ENCODE measurements at places on chromosomes 7 and 10.

GRCh38 chr10:118926072-118926417, 103.5 kb upstream of the NANOS1 start:
- DNase-seq = no peak

- DNase-seq = peak; percentile 14
These were observed 22.7 kb downstream of the ELFN1 start for GRCh38 chr7:1692515-1693418.

DNA sequence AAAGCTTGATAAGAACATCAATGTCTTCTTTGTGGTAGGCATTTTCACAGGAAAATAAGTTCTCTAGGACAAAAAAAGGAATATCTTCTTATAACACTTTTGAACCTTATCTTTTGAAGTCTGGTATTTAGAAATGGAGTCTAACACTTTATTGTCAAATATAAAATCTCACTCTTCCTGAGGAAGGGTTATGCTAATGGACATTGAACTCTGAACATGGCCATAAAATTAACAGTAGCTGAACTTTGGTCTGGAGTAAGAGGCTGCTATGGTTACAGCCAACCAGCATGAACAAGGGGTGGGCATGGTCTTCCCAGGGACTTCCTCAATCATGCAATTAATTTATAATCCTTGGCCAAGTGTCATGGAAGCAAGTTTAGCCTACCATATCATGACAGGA, at the start of gene CLRN3:
TSS of gene CLRN3 (minus strand) at position 199 of the 400 bp plus-strand sequence. CDS start at position 42, 157 bp downstream.
- no peak for DNase-seq

DNA sequence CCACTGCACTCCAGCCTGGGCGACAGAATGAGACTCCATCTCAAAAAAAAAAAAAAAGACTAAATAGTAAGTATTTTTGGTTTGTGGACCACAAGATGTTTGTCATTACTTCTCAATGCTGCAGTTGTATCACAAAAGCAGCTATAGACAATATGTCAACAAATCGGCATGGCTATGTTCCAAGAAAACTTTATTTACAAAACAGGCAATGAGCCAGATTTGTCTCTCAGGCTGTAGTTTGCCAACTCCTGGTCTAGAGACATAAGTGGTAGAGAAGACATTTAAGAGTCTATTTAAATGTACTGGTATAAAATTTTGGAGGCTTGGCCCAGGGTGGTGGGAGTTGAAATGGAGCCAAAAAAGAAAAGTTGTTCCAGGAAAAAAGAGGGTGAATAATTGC, 185.8 kb downstream of the SORCS1 start:
- no peak for DNase-seq

DNA sequence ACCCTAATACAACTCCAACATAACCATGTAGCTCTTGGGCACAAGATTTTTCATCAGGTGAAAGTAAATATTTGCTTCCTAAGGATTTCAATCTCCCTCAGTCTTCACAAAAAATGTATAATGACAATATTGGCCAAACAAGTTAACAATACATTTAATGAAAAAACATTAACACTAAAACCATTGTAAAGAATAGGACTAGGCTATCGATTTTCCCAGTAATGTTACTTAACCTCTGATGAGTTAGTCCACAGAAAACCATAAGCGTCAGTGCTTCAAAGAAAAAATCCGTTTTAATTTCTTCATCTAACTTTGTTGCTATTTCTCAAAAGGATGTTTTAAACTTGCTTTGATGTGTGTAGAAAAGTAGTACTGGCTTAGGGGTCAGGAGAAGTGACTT, 1.2 kb downstream of the ZNF33B start:
- no peak for DNase-seq

DNA sequence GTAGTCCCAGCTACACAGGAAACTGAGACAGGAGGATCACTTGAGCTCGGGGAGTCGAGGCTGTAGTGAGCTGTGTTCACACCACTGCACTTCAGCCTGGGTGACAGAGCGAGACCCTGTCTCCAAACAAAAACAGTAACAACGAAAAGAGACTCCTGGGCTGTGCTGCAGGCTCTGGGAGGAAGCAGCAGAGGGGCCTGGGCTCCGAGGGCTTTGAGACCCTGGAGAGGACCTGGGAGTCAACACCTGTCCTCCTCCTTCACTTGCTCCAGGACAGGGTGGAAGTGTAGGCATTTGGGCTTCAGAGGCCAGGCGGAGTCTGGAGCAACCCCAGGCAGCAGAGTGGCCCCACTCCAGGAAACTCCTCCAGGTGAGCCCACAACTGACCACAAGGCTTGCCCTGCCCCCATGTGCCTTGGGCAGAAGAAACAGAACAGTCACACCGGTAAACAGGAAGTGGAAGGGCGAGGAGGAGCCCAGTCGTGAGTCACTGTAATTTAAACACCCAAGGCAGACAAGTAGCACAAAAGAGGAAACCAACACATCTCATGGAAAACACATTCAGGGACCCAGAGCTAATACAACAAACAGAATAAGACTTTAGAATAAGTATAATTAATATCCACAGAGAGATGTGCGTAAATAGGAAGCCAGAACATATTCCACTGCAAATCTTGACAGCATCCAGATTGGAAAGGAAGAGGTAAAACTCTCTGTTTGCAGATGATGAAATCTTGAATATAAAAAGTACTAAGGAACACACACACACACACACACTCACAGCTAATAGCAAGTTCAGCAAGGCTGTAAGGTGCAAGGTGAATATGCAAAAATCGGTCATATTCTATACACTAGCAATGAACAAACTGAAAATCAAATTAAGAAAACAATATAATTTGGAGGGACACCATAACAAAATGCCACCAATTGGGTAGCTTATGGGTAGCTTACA, 20.5 kb upstream of the RASGEF1A start:
- DNase-seq = peak; percentile 62

GRCh38 chr7:108468246-108468645, 12.0 kb upstream of the NRCAM start:
- no peak for DNase-seq

- DNase-seq = no peak
These were observed 531.8 kb downstream of the KCNMA1 start for GRCh38 chr10:77105761-77106221.

DNA sequence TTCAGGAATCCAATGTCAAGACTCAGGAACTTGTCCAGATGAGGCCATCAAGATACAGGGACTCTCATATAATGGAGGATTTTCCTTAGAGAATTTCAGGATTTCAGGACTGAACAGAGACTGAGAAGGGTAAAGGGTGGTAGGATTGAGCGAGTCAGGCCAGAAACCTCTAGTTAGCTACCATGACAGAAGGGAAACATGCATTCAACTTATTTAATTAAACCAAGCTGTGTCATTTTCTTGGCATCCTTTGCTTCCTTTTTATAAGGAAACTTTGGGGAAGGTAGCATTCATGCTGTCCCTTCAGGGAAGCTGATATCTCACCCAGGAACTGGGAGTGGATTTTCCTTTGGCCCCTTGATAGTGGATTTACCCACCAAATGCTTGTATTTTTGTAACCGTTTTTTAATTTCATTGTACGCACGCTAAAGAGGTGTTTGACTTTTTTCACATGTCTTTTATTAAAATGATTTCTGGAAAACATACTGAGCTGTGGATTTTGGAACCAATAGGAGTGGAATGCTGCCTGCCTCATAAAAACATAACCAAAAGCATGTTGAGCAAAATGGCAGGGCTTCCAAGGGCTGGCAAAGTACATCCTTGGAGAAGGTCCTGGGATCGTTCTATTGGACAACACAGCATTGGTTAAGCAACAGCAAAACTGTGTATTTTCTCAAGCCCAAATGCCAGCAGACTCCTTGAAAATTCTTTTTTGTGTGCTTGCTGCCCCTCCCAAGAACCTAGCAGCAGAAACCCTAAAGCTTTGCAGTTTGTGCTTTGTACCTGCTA, 104.5 kb downstream of the CXCL12 start:
- no peak for DNase-seq

DNA sequence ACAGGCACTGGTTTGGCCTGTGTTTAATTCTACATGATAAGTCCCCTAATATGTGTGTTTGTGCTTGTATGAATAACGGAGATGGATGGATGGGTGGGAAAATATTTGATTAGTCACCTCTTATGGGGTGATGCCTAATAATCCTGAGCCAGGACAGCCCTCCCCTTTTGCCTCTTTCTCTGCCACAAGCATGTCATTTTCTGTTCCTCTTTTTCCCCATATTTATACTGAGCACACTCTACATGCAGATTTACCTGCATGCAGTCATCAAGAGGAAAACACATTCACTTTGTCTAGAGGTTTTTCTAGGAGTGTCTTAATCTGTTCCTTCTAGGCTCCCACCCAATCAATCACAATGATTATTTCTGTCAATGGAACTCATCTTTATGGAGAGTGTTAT, 111.6 kb upstream of the TBX20 start:
- DNase-seq = no peak

GRCh38 chr10:100037758-100038315, 28.1 kb upstream of the DNMBP start:
- DNase-seq = no peak

GRCh38 chr10:103986360-103986759, 19.4 kb downstream of the SLK start:
- DNase-seq = no peak

DNA sequence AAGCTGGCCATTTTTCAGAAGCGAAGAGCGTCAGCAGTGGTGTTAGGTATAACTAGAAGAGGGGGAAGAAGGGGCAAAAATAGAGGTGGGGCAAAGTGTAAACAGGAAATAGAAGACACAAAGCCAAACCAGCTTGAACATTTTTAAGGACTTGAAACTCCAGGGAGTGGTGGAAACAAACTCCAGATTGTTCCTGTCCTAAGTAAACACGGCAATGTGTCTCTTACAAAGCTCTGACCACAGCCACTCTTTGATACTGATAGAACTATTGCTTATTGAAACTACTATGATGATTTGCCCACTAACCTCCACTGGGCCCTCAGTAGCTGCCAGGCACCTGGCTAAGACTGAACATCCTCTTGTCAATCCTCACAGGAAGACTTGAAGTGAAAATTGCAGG, 20.8 kb upstream of the CDH23 start:
- no peak for DNase-seq

- no peak for DNase-seq
These were observed 110.6 kb upstream of the IMMP2L start for GRCh38 chr7:111672901-111673300.

GRCh38 chr10:6114805-6115341, 26.0 kb downstream of the RBM17 start:
- DNase-seq = no peak

DNA sequence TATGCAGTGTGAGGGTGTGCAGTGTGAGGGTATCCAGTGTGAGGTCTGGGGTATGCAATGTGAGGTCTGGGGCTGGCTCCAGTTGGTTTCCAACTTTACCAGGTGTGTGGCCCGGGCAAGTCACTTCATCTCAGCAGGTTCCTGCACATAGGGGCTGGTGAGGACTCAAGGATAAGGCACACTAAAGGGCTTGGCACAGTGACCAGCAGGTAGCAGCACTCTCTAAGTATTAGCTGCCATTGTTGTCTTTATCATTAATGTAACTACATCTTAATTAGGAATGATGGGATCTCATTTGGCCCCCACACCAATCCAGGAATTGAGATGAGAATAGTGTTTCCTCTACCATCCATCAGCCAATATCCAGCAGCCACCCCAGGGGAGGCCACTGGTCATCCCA, 117.3 kb downstream of the KCNMA1 start:
- DNase-seq = no peak

DNA sequence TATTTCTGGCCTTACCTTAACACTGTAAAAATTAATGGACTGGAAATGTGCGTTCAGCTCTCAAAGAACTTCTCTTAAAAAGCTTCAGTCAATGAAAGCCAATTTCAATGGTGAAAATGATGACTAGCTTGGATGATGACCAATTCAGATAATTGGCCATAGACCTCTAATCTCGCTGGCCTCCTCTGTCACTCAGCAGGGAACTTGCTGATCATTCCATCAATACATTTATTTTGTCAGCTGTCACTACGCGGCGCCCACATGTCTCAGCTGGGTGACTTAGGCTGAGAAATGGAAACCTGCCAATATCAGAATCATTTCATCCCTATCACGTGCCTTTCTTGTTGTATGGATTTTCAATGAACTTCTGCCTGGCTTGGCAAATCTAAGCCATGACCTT, 673.0 kb upstream of the AUTS2 start:
- DNase-seq = no peak

- DNase-seq = no peak
These were observed 22.0 kb downstream of the CSGALNACT2 start for GRCh38 chr10:43160046-43160920.

DNA sequence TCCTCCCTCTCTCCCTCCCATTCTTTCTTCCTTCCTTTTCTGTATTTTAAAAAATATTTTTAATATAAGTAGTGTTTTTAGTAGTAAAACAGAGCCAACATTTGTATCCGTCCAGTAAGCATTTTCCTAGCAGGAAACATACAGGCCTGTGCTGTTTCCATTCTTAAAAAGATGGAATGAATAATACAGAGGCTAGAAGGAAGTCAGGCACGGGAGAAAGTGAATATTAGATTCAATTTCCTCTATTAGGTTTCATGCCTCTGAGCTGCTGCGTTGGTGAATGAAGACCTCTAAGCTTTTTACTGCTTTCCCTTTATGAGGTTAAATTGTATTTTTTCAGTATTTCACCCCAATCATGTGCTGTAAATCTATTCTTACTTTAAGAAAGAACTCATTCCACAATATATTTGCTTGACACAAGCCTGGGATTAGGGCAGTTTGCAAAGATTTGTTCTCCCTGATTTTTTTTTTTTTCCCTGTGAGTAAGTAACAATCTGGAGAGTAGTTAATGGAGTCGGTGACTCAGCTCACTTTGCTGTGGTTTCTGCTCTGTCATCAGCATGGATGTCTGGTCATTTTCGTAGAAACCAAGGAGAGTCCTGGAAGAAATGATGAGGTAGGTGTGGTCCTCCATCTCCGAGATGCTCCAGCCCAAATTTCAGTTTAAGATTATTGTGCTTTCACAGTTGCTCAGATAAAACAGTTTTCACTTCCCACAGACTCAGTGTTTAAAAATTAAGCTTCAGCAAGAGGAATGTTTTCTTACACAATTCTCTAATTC, 76.1 kb upstream of the PITRM1 start:
- DNase-seq = no peak

DNA sequence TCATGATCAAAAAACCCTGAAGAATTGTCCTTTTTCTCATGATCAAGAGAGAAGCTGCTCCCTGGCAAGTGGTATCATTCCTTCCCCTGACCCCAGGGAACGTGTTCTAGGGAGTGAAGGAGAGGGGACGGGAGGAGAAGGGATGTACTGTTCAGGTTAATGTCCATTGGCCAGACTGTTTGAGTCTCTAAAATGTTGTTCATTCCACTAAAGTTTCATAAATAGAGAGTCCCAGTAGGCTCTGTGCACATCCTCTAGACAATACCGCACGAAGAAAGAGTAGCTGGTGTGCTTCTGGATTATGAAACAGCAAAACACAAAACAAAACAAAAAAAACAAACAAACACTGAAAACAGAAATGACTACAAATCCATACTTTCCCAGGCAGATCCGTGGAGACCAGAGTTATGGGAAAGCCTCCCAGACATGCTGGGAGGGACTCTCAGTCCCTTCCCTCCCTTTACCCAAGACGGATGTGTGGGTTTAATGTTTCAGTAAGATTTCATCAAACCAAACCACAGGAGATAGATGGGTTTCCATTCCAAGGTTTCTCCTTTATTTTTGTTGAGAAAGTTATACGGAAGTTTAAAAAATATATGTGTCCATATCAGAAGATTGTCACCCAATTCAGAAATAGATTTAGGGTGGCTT, 66.5 kb upstream of the TNS3 start:
- no peak for DNase-seq

- DNase-seq = no peak
These were observed 105.4 kb upstream of the ABCB5 start for GRCh38 chr7:20509892-20510572.

GRCh38 chr10:43866712-43867111, 218.0 kb upstream of the ZNF32 start:
- DNase-seq = no peak
